Activated T-helper 2 cell treated with anti-CD3 and anti-CD28 coated beads, Interferon-gamma antibody, Interleukin-2, Interleukin-4, amounts not matched to agents 10 μg/mL and 5 μg/mL and 100 μg/mL, durations not matched to agents 14 hours and 24 hours and 36 hours (primary cell): ENCODE measurements at places on chromosomes 3 and 15.
A peak's percentile ranks its signal among the peaks of the same experiment; 100 is the strongest.

DNA sequence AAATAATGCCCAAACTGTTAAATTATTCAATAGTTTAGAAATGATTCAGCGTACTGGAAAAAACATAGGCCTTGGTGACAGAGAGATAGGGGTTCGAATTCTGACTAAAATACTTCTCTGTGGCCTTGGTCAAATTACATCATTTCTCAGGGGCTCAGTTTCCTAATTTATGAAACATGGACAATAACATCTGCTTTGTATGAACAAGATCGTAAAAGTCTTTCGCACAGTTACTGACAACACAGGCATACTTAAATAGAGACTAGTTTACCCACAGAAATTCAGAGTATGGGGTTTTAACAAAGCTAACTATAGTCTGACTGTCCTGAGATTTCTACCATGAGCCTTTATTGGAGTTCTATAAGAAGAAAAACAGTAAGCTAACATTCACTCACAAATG is 440.4 kb downstream of the FHIT start:
- DNase-seq = no peak

DNA sequence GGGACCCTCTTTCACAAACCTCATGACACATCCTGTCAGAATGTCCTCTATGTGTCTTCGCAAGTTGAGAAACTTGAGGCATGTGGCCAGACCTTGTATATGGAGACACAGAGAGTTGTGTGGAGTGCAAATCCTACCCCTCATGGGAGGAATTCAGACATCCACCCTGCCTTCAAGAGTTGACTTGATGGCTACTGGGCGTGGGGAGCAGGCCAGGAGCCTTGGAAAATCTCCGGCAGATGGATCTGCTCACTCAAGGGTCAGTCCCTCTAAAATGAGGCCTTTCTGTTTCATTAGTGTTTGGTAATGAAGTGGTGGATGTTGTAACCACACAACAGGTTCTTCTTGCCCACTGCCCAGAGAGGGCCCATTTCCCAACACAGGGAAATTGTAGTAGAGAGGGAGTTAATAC is 79.0 kb downstream of the ASB7 start:
- DNase-seq = no peak

DNA sequence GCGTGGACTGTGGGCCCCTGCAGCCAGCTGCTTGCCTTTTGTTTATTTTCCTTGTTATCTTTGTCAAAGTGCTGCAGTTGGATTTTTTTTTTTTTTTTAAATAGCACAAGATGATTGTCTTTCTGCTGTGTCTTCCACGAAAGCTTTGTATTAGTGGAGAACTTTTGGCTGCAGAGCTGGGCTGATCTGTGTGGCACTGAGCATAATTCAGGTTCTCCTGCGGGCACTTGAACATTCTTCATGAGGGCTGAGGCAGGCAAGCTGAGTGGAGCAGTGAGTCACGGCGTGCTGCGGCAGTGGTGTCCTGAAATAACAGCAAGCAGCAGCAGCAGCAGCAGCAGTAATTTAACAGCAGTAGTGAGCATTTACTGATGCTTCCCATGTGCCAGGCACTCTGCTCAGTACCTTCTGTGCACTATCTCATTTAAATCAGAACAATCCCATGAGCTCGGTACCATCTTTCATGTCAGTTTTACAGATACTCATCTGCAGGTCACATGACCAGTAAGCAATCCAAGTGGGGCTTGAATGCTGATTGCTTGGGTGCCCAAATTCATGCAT is 45.8 kb downstream of the MITF start:
- DNase-seq = no peak

DNA sequence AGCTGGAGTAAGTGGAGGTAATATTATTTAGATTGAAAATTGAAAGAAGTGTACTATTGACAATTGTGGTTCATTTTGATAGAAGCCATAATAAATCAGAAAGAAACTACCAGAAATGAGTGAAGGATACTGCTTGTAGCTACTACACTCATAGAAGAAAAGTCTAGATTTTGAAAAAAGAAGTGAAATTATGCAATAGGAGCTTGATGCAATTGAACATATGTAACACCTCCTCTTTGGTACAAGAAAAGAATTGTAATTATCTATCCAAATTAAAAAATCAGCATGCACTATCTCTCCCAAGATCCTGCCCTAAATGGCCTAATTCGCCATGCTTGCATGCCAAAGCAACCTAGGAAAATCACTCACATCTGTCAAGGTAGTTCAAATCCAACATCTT is 51.1 kb upstream of the CD200R1L start:
- no peak for DNase-seq

DNA sequence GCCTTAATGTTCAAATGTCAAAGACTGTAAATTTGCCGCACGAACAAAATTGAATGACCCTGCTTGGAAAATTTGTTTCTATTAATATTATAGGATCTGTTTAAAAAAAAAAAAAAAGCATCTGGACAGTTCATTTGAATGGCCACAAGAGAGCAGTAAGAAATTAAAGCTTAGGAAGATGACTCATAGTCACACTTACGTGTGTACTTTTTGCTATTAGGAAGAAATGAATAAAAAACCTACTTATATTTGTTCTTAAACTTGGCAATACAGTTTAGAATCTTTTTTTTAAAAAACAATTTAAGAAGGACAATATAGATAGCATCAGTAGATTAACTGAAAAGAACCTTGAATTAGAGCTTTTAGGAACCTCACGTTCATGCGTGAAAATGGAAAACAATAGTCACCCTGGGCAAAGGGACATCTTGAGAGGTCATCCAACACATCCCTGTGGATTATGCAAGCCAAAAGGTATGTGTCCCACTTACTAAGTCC is 621.8 kb downstream of the MECOM start:
- DNase-seq = no peak

DNA sequence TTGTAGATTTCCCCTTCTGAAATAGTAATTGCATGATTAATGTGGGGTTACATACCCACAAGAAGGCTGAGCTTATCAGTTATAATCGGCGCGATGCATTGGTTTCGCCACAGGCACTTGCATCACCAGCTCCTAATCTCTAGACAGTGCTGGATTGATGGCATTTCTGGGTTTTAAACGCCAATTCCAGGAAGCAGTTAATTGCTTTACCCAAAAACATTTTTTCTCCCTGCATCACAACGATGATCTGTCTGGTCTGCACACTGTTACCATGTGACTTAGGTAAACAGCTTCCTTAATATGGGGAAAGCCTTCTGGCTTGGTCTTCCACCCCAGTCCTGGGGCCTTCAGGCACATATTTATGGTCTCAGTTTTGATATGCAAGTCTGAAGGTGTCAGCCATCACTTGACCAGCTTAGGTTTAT is 70.0 kb upstream of the HEG1 start:
- peak; percentile 42 for DNase-seq

- no peak for DNase-seq
These were observed 77.1 kb upstream of the PRTG start for GRCh38 chr15:55820043-55820442.

DNA sequence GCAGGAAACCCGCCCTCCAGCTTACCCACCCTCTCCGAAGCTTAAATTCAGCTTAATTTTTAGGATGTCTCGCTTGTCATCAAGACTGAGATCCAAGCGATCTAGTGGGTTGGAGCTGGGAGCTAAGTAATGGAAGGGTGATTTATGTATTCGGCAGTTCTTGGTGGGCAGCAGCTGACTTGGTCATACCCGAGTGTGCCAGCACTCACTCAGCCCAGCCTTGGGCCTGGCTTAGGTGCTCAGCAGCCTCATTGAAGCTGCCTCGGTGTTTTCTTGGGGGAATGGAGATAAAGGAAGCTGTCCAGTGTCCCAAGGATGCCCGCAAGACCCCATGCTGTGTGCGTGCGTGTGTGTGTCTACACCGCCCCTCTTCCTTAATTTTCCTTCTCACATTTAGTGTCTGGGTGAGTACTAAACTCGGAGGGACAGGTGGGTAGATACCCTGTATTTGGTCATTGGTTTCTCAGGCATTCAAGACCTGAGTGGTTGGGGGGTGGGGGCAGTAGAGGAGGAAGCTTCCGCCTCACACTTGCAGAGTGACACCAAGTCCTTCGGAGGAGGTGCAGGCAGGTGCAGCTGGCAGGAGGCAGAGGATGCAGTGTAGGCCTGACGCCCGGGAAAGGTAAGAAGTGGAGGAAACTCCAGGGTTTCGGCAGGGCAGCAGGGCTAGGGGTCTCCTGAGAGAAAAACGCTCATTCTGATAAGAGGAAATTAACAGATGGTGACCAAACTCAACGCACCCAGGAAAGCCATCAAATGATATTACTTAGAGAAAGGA is 92.8 kb downstream of the PCSK6 start:
- DNase-seq = no peak

DNA sequence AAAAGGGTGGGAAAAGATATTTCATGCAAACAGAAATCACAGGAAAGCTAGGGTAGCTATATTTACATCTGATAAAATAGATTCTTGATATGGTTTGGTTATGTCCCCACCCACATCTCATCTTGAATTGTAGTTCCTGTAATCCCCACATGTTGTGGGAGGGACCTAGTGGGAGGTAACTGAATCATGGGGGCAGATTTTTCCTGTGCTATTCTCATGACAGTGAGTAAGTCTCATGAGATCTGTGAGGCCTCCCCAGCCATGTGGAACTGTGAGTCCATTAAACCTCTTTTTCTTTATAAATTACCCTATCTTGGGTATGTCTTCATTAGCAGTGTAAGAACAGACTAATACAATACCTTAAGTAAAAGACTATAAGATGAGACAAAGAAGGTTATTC is 558.1 kb downstream of the RSL24D1 start:
- no peak for DNase-seq
